Omental fat pad (tissue), 4 donors: ENCODE measurements at places on chromosomes 4 and X.

DNA sequence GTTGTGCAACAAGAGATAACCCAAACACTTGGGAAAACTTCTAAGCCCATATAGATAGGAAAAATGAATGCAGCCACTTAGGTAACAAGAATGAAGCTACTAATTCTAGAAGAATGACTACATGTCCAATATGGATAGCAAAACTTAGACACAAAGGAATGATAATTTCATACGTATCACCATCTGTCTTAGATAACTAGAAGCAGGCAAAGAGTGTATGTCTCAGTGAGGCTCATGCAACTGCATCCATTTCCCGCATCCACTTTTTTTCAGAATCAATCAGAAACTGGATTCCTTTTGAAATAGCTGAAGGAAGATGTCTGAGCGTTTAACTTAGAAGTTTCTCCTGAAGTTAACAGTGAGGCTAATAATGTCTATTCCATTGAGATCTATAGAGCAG, 408.7 kb upstream of the PITX2 start:
- no peak for DNase-seq

DNA sequence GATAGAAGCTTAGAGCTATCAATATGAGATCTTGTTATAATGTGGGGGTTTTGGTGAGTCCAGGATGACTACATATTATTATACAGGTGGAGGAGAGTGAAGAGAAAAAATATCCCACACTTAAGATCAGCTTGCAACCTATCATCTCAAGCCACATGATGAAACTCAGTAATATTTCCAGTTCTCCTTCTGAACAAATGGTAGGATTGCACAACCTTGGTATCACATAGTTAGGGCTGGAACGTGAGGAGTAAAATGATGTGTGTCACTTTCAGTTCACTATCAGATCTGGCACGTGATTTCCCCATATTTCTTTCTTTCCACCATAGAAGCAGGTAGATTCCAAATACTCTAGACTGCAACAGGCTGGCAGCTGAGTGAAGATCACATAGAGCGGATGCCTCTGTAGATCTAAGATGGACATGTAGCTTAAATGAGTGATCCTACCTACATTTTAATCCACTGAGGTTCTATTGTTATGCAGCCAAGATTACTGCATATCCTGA, 150.6 kb upstream of the ANKRD50 start:
- no peak for DNase-seq

GRCh38 chr4:17664755-17665154, 50.3 kb downstream of the MED28 start:
- DNase-seq = no peak

GRCh38 chr4:19010761-19011160, 989.2 kb upstream of the LCORL start:
- no peak for DNase-seq

DNA sequence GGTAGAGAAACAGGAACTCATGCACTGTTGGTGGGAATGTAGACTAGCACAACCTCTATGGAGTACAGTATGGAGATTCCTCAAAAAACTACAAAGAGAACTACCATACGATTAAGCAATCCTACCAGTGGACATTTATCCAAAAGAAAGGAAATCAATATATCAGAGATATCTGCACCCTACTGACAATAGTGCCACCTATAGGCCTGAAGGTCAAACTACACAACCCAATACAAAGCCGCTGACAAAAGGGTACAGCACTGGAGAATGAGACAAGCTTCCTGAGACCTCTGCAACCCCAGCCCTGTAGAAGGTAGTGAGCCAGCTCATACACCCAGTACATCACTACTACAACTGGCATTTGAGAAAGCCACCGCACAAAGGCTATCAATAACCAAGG, 67.1 kb downstream of the CBR4 start:
- DNase-seq = no peak

DNA sequence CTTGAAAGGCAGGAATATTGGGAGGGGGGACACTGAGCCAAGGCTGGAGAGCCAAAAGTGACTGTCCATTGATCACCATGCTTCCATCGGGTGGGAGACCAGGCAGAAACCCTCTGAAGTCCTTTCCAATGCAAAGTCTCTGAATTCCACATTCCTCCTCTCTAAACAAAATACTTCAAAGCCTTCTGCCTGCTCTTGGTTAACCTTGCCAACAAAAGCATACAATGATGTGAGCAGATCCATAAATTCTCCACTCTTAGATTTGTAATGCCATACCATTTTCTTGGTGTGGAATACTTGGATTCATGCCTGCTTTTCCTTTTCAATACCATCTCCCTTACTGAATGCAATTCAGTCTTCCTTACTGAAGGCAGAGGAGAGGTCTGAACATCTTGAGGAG, 74.1 kb upstream of the FAM9B start:
- DNase-seq = no peak

DNA sequence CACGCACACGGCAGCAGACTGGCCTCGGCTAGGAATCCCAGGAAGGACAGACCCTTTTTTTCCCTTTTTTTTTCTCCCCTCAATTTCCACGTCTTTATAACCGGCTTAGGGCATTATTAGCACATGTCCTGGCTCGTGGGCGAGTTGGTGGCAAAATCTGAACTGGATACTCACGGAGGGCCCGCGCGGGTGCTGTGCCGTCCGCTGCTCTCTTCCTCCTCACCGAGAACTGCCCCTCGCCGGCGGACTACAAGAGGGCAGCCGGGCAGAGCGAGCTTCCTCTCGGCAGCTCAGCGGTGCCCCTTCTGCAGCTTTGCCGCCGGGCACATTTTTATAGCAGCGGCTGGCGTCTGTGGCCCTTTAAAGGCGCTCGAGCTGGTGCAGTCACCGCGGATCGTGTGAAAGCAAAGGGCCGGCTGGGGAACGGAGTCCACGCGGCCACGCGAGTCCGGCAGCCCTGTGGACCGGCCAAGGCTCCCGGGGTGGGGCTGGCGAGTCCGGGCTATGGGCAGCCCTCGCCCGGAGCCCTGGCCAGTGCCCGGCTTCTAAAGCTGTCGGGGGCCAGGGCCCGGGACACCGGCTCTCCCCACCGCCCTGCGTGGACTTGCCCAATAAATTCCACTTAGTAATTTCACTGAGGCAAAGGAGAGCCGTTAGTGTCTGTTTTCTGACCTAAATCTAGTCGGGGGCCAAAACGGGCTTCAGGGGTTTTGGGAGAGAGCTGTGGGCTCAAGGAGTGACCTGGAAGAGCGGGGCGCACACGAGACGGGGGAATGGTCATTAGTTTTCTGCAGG, 1.3 kb upstream of the CITED1 start:
- DNase-seq = no peak

GRCh38 chrX:131397891-131398290, 108.8 kb upstream of the IGSF1 start:
- no peak for DNase-seq

DNA sequence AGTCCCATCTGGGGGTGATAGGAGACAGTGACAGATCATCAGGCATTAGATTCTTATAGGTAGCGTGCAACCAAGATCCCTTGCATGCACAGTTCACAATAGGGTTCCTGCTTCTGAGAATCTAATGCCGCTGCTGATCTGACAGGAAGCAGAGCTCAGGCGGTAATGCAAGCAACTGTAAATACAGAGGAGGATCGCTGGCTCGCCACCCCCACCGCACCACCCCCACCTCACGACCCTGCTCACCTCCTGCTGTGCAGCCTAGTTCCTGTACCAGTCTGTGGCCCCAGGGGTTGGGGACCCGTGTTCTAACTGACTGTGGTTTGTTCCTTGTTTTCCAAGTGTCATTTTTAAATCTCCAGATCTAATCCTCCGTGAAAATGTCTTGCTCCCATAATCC, 89.0 kb upstream of the MAPK10 start:
- DNase-seq = no peak

GRCh38 chr4:5836943-5837342, 55.9 kb downstream of the CRMP1 start:
- DNase-seq = no peak

- no peak for DNase-seq
These were observed 53.4 kb downstream of the WDR19 start for GRCh38 chr4:39235696-39236095.

- DNase-seq = no peak
These were observed 205.9 kb downstream of the RAPGEF2 start for GRCh38 chr4:159308566-159309340.

DNA sequence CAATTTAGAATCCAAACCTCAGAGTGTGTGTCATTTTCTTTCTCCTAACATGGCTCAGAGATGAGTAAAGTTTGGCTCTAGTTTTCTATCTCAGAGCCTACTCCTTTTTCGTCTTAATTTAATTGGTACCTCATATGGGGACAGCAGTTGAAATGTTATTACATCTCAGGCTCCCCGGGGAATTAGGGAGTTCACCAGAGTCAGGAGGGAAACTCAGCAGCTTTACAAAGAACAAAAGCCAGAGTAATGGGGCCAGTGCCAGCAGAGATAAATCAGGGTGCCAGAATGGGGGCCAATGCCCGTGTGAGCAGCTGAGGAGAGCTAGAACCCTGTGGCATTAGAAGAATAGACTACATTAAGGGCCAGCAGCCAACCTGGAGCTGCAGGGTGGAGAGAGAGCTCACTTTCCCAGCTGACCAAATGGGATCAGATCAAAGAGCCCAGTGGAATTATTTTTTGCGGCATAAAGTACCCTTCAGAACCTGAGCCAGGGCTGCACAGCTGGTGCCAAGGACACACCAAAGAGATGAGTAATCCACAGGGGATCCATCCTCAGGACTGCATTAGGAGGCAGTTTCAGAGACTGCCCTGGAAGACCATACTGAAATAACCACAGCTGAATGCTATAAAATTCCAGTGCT, 207.1 kb upstream of the DKK2 start:
- DNase-seq = no peak

DNA sequence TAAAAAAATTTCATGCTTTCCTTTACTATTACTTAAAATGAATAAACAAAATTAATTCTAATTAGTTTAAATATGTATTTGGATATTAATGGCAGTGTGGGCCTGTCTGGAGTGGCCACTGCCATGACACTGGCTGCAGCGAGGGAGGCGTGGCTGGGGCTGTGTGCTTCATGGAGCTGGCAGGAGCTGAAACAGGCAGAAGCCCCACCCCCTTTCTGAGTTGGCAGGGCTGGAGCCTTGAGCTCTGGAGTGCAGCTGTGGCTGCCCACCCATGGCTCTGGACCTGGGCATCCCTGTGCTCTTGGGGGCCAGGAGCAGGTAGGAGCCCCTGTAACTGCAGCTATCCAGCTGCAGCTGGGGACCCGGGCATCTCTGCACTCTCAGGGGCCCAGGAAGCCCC, 8.2 kb upstream of the HSD17B11 start:
- no peak for DNase-seq

DNA sequence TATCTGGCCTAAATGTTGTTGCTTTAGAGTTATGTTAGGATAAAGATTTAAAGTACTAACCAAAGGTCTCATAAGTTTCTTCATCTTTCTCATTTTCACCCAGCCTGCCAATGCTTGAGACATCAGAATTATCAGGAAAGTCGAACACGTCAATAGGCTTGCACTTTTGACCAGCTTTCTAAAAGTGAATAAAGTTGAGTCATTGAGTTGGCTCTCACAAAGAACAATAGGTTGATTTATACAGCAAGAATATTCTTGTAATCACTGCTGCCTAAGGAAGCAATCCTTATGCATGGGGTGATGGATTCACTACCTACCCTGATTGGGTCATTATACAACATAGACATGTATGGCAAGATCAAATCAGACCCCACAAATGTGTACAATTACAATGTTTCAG, 5.0 kb downstream of the CENPU start:
- DNase-seq = no peak

DNA sequence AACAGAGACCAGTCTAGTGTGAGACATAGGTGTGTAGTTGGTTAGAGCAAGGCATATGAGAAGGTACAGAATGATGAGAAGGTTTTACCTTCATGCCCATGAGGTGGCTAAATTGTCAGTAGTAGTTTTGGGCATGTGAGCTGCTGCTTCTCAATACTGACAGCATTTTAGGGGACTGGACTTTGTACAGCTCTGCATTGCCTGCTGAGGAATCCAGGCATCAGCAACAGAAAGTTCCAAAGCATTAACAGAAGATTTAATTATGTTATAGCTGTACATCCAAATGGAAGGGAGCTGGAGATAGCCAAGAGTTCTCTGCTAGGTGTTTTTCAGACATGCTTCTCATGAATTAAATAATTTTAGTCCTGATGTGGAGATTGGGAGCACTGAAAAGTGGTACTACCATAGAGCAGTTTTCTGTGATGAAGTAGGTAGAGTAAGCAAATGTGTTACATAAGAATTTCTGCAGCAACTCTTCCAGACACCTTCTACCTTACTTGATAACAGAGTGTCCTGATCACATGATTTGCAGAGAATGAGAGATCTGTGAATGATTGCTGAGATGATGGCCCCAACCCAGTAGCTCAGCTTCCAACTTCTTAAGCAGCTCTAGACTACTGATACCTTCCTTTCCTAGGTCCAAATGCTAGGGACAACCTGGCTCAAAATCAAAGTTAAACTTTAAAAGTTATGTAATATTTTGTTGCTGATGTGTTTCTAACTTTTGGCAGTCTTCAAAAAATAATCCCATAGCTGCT, 30.4 kb downstream of the FNIP2 start:
- DNase-seq = no peak

GRCh38 chr4:56745042-56745441, 63.9 kb upstream of the HOPX start:
- no peak for DNase-seq

DNA sequence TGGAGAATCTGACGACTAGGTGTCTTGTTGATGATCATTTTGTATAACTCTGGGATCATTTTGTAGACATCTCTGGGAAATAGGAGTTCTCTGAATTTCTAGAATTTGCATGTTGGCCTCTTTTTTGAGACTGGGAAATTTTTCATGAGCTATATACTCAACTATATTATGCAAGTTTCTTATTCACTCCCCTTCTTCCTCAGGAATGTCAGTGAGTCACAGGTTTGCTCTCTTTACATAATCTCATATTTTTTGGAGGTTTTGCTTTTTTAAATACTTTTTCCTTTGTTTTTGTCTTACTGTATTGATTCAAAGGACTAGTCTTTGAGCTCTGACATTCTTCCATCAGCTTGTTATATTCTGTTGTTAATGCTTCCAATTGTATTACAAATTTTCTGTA, 1324.2 kb downstream of the TECRL start:
- no peak for DNase-seq

DNA sequence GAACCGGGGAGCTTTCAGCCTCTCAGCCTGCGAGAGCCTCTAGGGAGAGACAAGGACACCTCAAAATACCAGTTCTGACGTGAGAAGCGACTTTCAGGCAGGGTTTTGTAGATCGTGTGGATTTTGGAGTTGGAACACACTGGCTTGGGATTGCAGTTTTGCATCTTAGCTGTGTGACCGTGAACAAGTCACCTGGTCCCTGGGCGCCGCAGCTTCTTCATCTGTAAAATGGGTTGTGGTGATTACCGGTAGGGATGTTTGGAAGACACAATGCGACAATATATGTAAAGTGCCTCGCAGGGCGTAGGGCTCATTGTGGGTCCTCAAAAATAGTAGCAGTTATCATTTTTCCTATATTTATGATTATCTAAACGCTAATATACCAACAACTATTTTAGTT, 43.7 kb upstream of the STOX2 start:
- DNase-seq = no peak

DNA sequence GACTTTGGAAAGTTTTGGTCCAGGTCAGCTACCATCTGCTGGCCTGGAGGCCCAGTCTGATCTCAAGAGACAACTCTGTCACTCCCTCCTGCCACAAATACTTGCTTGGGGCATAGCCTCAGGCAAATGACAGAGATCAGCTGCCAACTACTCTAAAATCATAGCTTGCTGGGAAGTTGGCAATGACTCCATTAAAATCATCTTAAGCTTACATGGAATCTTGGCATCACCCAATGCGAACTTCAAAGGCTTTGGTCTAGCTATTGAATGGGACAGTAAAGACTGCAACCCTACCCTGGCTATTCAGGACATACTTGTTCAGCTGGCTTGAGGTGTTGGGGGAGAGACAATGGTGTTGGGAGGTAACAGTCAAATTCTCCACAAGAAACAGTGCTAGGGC, 7.0 kb upstream of the USO1 start:
- no peak for DNase-seq

- peak; percentile 20 for DNase-seq
These were observed 5.5 kb upstream of the HAUS3 start for GRCh38 chr4:2247128-2248043.
